Heart right ventricle (tissue), 16 donors: ENCODE measurements at places on chromosomes 6 and 20. TPM values are rescaled to one million over a fixed set of nuclear protein-coding genes. Genes with fewer than 3 reads are reported as not detected.

Gene TRIM15
- total RNA-seq = not detected

Gene GMEB2
- 6.7 TPM for total RNA-seq

Gene GHRH
- total RNA-seq = not detected

Gene ZSCAN23
- total RNA-seq = 1.7 TPM

- H3K4me1 ChIP-seq = peaks cover 9% of the 10 kb centered on the region
- no peak overlapping the region for H3K4me3 ChIP-seq
- no peaks in the 10 kb centered on the region for H3K27me3 ChIP-seq
- H3K27ac ChIP-seq = no peak overlapping the region
Observed at GRCh38 chr6:164419099-164419498, 890.3 kb downstream of the C6orf118 start.

DNA sequence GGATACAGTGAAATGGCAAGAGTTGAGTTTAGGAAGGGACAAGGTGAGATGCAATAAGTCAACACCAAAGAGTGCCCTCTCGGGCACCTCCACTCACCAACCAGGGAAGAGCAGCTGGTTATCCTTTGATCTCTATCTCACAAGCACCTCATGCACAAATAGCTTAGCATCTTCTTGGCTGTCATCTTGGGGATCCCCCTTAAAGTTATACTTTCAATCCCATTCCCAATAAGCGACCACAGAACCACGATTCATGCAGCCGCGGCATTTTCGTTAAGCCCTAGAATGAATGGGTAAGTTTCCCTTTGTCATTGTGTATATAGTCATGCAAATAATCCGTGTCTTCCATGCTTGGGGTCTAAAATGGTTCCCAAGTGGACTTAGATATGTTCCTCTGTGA, 73.5 kb downstream of the ADTRP start:
- no peak overlapping the region for H3K27ac ChIP-seq
- no peaks in the 10 kb centered on the region for H3K36me3 ChIP-seq
- H3K4me1 ChIP-seq = peaks cover under 1% of the 10 kb centered on the region
- H3K4me3 ChIP-seq = no peak overlapping the region
- no peaks in the 10 kb centered on the region for H3K27me3 ChIP-seq

- peak overlapping the region; percentile 73 for H3K27ac ChIP-seq
- no peak for DNase-seq
Observed at GRCh38 chr20:2132461-2132901, 30.9 kb downstream of the STK35 start.

DNA sequence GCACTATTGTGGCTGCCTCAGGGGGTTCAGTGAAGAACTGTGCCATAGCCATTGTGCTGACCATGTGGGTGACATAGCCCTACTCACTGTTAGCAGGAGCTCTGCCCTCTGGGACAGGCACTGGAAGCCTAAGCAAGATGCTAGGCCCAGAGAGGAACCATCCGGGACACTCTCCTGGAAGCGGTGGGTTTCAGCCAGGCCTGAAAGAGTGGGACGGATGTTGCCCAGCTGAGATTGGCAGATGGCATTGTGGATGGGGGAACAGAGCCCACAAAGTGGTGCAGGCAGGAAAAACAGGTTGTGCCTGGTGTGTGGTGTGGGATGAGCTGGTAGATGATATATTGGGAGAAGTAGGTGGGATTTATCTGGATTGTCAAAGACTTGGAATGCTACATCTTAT, 40.1 kb downstream of the DLGAP4 start:
- peaks cover 3% of the 10 kb centered on the region for H3K27me3 ChIP-seq
- no peak overlapping the region for H3K4me3 ChIP-seq
- H3K36me3 ChIP-seq = no peaks in the 10 kb centered on the region
- H3K4me1 ChIP-seq = no peaks in the 10 kb centered on the region
- H3K27ac ChIP-seq = no peak overlapping the region

DNA sequence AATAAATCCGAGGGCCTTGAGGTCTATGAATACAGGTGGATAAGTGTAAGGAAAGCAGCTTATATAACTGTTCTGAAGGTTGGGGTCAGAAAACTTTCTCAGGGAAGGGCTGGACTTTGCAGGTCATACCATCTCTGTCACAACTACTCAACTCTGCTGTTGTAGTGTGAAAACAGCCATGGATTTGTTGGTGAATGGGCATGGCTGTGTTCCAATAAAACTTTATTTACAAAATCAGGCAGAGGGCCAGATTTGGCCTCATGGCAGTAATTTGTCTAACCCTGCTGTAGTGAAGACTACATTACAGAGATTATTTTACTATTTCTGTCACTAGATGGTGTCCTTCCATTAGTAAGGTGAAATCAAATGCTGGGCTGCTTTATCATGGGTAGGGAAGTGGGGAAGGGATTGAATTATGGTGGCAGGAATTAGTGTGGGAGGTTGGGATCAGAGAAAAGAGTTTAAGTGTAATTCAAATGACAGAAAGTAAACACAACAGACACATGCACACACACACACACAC, 409.6 kb upstream of the CHD6 start:
- no peak overlapping the region for H3K27ac ChIP-seq
- no peak for DNase-seq
- H3K27me3 ChIP-seq = peaks cover 7% of the 10 kb centered on the region
- no peaks in the 10 kb centered on the region for H3K4me1 ChIP-seq
- no peak overlapping the region for H3K4me3 ChIP-seq

DNA sequence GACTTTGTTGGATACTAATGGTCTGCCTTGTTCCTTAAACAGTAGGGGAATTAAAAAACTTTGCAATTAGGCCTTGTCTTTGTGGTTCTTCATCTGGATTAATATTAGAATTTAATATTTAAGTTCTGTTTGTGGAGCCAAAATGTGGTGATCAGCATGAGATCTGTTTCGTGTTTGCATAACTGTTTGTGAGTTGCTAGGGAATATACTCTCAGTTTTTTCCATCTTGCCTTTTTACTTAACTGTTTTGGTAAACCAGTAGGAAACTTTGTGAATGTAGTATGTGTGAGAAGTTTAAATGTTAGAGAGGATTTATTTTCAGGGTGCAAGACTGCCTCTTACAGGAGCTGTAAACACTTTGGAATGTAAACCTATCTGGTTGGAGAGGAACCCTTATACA, 35.6 kb downstream of the LRRC1 start:
- H3K4me1 ChIP-seq = no peaks in the 10 kb centered on the region
- no peak overlapping the region for H3K4me3 ChIP-seq
- H3K27ac ChIP-seq = no peak overlapping the region

GRCh38 chr20:16018881-16019280, 554.4 kb downstream of the KIF16B start:
- no peaks in the 10 kb centered on the region for H3K4me1 ChIP-seq
- H3K4me3 ChIP-seq = no peak overlapping the region
- no peak overlapping the region for H3K27ac ChIP-seq
- no peaks in the 10 kb centered on the region for H3K36me3 ChIP-seq
- H3K27me3 ChIP-seq = no peaks in the 10 kb centered on the region
